Stimulated activated CD4-positive, alpha-beta T cell treated with anti-CD3 and anti-CD28 coated beads, Interleukin-4, amount 100 ng/mL, for 48 hours (primary cell): ENCODE measurements at places on chromosomes 2 and 18.

GRCh38 chr2:105518897-105519296 is 120.0 kb upstream of the FHL2 start:
- no peak for DNase-seq

GRCh38 chr18:61988100-61988499 is 95.3 kb upstream of the RNF152 start:
- DNase-seq = no peak

- DNase-seq = peak; percentile 32
Observed at GRCh38 chr2:112692918-112693317, 27.9 kb upstream of the NT5DC4 start.

GRCh38 chr2:113337809-113338208 is 59.1 kb upstream of the PAX8 start:
- DNase-seq = no peak

- DNase-seq = no peak
Observed at GRCh38 chr2:74472945-74473258, 422 bp upstream of the MRPL53 start.
